Astrocyte of the cerebellum (primary cell): ENCODE measurements at places on chromosomes 1 and 21.

DNA sequence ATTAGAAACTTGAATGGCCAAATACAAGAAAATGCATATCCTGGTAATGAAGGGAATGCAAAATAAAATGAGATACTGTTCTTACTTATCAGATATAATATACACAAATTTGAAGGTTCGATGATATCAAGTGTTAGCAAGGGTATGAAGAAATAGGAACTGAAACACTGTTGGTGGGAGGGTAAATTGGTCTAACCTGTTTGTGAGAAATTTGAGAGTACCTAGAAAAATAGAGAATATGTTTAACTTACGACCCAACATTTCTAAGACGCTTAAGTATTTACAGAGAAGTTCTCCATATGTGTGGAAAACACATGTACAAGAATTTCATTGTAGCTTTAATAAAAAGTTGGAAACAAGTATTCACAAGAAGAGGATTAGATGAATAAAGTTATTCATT, 25.9 kb downstream of the ATG4C start:
- no peak for DNase-seq

- no peak for DNase-seq
Measured at GRCh38 chr1:177045151-177045550, 119.4 kb downstream of the ASTN1 start.

DNA sequence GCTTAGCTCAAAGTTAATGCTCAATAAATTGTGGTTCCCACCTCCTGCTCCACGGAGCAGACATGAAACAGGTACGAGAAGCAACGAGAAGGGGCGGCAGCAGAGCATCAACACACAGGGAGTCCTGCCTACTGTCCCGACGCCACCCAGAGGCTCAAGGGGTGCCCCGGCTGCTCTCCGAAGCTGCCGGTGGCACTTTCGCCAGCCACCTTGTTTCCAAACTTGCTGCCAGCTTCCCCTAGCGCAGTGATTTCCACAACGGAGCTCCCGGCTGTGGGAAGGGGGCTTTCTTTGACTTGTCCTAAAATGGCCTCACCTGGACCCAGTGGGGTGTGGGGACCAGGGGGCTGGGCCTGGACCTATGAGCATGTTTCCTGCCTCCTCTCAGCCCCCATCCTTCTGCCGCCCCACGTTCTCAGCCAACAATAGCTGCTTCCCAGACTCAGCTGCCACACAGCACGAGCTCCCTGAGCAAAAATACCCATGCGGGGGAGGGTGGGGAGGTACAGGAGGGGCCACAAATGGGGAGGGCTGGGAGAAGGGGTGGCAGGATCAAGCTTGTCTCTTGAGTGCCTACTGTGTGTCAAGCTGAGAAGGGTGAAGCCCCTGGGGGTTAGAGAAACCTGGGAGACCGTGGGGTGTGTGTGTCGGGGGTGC, 35.6 kb upstream of the ECE1 start:
- DNase-seq: no peak

- DNase-seq: no peak
Measured at GRCh38 chr1:47875036-47875435, 122.1 kb downstream of the TRABD2B start.

DNA sequence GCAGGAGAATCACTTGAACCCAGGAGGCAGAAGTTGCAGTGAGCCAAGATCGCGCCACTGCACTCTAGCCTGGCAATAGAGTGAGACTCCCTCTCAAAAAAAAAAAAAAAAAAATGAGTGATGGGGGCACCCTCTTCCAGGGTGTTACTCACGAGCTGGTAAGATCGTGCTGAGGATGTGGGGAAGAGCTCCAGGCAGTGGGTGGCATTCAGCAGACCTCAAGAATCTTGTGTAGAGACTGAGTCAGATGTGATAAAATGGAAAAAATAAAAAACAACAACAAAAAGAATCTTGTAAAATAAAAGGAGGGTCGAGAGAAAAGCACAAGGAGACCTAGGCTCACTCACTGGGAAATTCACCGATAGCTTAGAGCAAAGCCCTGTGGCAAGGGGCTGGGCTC, 38.5 kb downstream of the EPHA2 start:
- no peak for DNase-seq

DNA sequence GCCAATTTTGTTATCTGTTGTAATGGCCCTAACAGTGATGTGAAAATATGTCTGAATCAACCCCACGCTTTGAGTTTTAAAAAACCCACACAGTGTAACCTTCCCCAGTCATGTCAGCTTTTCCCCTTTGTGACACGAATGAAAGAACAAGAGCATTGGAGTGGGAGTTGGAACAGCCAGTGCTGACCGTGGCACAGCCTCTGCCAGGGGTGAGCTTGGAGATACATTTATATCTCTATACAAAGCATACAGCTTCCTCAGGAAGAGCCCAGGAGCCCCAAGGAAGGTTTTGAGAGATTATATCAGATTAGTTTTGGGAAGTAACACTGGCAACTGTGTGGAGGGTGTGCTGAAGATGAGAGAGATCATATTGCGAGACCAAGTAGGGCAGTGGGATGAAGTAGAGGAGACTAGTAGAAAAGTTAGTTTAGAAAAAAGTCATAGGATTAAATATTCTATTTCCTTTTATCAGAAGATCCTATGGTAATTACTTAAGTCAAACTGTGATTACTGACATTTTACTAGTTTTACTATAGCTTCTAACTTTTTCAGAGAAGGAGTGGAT, 15.9 kb downstream of the LRRC8B start:
- DNase-seq: no peak

GRCh38 chr1:40944841-40945430, 34.6 kb upstream of the CTPS1 start:
- DNase-seq: no peak

GRCh38 chr1:20706841-20707240, 11.0 kb downstream of the KIF17 start:
- DNase-seq: no peak

DNA sequence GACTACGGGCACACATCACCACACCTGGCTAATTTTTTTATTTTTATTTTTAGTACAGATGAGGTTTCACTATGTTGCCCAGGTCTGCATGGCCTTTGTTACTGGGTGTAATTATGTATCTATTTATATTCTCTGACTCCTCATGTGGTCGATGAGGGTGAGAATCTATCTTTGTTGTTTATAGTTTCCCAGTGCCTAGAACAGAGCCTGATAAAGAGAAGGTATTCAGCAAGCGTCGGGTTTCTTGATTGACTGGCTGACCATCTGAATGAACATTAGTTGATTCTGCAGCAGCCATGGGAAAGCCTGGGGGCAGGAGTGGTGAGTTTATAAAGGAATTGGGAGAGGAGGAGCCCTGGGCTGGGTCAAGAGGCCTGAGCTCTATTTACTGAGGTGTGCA, 28.5 kb downstream of the SERINC2 start:
- DNase-seq: no peak

DNA sequence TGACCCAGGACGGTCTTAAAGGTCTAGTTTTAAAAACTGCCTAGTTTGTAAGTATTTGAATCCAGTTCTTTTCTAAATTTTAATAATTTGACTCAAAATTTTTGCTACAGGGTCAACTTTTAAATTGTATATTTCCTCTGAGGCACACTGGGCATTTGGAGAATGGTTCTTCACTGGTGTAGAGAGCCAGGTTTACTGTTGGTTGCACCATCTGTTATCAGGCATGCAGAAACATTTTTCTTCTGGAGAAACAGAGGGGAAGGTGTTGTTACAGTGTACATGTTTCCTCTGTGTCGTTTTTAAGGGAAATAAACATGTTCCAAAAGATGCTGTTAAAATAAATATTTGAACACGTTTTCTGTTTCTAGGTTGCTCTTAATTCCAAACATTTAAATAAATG, 39.0 kb upstream of the RWDD3 start:
- DNase-seq: no peak

DNA sequence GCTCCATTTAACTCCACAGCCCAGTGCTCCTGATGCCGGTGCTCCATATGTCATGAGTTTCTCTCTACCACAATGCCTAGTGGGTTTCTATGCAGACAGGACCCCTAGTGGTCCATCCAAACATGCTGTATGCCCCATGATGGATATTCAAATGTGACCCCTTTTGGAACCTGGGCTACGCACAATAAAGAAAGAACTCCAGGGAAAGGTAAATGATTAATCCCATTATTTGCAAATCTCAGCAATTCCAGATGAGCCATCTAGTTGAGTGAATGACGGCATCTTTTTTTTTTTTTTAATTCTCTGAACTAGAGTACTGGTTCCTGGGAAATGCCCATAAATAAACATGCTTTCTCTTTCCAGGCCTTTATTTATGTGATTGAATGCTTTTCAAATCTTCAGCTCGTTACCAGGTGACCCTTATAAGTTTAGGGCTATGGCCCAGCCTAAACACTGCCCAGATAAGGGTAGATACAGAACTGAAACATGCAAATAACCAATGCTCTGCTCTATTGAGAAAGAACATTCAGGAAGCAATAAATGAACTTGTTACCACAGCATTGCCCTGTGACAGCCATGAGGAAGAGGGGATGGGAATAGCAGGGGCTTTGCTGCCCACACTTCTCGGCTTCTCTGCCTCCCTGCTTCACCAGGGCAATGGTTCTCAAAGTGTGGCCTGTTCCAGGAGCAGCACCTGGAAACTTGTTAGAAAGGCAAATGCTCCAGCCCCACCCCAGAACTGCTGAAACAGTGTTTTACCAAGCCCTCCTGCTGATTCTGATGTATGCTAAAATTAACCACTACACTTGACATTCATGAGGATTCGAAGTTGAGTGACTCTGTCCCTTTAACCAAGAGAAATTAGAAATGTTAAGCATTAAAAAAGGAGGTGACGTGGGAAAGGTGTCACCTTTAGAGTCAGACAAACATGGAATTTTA, 151.7 kb downstream of the SEC16B start:
- no peak for DNase-seq

DNA sequence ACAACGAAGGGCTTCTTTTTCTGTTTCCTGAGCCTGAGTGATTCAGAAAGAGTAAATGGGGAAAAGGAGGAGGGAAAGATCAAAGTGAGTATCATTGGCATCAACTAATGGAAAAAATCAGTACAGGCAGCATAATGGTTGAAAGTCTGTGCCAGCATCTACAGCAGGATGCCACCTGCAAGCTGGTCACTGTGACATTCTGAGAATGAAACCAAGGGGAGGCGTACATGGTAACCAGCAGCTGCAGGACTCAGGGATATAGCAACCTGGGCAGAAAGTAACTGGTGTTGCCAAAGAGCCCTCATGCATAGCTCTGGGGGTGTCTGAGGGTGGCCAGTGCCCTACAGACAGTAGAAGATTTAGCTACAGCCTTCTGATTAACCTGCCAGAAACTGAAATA, 305.9 kb downstream of the BRINP2 start:
- DNase-seq: no peak

GRCh38 chr1:209454340-209454994, 129.0 kb upstream of the CAMK1G start:
- DNase-seq: no peak

DNA sequence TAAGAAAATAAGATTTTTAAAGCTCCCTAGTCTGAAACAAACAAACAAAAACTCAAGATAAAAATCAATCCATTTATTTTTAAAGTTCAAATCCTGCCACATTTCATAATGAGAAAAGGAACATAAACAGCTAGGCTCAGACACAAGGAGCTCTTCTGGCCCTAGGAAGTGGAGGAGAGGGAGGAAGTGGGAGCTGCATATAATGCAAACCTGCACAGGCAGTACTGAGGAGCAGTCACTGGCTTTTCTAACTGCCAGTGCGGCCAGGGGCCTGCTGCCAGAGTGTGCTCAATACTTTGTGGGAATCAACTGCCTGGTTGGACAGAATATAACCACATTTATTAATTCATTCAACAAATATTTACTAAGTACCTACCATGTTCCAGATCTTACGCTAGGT, 139.8 kb upstream of the SPATA6 start:
- DNase-seq: no peak

DNA sequence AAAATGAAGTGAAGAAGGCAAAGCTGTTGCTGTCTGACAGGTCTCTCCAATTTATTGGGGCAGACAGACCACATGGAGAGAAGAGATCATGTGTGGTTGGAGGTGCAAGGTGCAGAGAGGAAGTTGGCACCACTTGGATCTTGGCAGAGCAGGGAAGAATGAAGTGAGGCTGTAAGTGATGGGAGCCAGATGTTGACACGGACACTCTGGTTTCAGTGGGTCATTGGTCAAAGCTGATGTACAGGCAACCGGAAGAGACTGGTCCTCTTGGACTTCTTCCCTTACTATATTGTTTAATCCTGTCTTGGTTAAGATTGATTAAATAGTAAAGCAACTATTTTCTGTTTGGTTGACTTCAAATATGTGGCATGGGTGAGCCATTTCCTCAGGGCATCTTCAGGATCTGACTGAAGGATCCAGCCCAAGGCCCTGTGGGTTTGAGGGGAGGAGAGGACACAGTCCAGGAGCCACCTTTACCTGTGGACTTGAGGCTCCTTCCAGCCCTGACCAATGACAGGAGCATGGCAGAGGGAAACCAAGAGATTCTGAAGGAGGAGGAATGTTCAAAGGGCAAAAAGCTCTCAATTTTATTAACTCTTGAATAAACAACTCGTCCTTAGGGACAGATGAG, 49.4 kb downstream of the NENF start:
- DNase-seq: no peak
